Cardiac muscle cell (in vitro differentiated cells and primary cell): ENCODE measurements at places on chromosomes 16 and 17. TPM values are rescaled to one million over a fixed set of nuclear protein-coding genes. Genes with fewer than 3 reads are reported as not detected.

The SP6 gene
- polyA plus RNA-seq = 4.6 and 5.0 TPM in 2 replicates

The NAT9 gene
- polyA plus RNA-seq = 56.2 and 96.8 TPM in 2 replicates

The PLSCR3 gene
- 39.1 and 40.3 TPM in 2 replicates for polyA plus RNA-seq

The KRT15 gene
- 0.15 TPM in 1 of 2 replicates, not detected in the other for polyA plus RNA-seq

The PIK3R6 gene
- 0.11 and 0.48 TPM in 2 replicates for polyA plus RNA-seq
